ENCODE measurements at places on chromosomes 4 and X. TPM values are rescaled to one million over a fixed set of nuclear protein-coding genes. Genes with fewer than 3 reads are reported as not detected.

GRCh38 chr4:164116286-164116685 is 621.8 kb downstream of the TMA16 start:
- DNase-seq: no peak

DNA sequence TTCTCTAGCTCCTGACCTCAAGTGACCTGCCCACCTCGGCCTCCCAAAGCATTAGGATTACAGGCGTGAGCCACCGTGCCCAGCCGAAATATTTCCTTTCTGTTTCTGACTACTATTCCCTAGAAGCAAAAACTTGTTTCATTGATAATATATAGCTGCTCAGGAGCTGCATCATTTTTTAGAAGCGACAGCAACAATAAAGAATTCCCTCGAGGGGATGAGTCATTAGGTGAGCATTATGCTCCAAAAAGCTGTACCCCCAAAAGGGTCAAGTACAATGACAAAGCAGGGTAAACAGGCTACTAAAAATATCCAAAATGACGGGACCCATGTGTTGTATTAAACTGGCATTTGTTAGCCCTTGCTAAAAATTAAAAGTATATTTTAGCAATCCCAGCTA is 67.0 kb downstream of the RBM47 start:
- DNase-seq: no peak

DNA sequence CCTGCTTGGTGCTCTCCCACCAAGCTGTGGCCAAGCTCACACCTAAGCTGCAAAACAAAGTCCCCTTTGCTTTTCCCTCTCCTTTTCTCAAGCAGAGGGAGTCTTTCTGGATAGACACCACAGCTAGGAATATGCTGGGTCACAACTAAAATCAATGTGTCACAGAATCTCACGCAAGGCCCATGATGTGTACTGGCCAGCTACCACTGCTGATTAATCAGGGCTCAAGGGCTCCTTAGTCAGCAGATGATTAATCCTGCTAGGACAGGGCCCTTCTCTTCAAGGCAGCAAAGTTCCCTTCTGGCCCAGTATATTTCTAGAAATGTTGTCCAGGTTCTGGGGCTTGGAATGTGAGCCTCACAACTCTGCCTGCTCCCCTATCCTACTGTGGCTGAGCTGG is 32.0 kb upstream of the TENT5D start:
- no peak for DNase-seq

DNA sequence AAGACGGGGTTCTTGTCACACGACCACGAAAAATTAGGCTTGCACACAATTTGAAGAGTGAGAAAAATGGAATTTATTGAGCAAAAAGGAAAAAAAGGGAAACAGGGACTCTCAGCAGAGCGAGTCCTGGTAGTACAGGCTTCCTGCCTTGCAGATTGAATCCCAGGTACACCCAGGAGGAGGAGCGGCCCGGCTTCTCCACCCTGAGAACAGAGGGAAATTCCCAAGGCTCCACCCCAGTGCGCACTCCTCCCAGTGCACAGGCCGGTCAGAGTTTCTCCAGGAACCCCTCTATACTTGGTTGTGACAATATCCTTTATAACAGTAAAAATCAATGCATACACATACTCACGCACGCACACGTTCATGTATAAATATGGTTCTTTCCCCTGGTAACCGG is 22.0 kb downstream of the SLC4A4 start:
- DNase-seq: no peak

XG gene
- polyA plus RNA-seq: 0.30 TPM

PDGFRA gene
- polyA plus RNA-seq: 140 TPM

DNA sequence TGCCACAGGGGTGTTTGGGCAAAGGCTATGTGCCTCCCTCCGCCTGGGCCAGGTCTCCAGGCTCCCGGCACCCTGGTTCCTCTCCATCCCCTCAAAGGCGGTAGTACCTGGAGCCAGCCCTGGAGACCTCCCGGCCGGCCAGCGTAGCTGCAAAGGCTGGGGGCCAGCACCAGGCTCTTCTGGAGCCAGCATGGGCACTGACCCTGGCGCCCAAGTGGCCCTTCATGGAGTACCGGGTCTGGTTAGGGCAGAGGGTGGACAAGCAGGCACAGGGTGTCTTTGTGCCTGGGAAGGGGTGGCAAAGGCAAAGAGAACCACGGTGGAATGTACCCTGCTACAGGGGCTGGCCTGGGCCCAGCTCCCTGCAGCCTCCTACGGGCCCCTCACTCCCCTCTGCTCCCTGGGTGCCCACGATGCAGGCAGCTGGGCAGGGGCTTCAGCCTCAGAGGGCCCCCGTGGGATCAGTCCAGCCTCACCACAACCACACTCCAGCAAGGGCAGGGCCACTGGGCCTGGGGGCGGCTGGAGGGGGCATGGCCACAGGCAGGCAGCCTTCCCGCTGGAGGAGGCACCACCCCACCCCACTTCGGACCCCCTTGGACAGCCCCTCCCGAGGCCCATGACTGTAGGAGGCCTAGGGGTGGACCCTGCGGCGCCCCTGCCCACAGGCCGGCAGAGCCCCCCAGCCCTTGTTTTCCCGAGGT is 112.9 kb upstream of the NKX1-1 start:
- DNase-seq: no peak

DCAF16 gene
- 36.2 TPM for polyA plus RNA-seq

NAP1L3 gene
- polyA plus RNA-seq: 14.7 TPM

DNA sequence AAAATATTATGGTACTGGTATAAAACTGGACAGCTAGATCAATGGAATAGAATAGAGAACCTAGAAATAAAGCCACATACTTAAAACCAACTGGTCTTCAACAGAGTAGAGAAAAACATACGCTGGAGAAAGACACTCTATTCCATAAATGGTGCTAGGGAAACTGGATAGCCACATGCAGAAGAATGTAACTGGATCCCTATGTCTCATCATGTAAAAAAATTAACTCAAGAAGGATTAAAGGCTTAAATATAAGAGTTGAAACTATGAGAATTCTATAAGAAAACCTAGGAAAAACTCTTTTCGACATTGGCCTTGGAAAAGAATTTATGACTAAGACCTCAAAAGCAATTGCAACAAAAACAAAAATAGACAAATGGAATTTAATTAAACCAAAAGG is 114.6 kb downstream of the PCDH18 start:
- DNase-seq: no peak

SPACA5 gene
- polyA plus RNA-seq: 0.31 TPM

DNA sequence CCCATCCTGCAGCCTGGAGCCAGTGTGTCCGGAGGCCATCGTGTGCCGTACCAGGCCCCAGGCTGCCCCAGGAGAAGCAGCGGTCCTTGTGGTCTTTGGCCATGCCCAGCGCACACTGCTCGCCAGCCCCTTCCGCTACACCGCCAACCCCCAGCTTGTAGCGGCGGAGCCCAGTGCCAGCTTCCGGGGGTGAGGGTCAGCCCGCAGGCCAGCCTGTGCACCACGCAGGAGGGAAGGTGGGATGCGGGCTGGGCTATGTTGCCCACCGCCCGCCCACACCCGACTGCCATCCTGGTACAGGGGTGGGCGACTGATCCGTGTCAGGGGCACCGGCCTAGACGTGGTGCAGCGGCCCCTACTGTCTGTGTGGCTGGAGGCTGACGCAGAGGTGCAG is 7.6 kb upstream of the SRPK3 start:
- DNase-seq: no peak

F11 gene
- polyA plus RNA-seq: 3.7 TPM

GRCh38 chr4:102447413-102447812 is 53.7 kb upstream of the NFKB1 start:
- DNase-seq: no peak

WDR17 gene
- 11.1 TPM for polyA plus RNA-seq

GRCh38 chr4:102687373-102687981 is 73.3 kb downstream of the MANBA start:
- no peak for DNase-seq

DNA sequence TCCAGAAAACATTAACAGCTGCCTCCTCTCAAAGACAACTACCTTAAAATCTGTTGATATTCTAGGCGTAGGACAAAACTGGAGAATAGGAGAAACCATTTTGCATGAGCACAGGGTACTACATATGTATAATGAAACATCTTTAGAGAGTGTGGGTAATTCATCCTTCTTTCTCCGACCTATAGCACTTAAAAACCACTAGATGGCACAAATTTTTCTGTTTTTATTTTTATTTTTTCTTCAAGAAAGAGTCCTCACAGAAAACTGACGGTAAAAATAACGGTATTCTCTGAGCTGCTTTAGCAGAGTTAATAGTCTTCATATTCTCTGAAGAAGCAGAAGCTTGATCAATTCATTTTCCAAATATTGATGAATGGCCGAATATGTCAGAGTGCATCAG is 14.6 kb downstream of the SMIM31 start:
- no peak for DNase-seq

UCP1 gene
- 0.15 TPM for polyA plus RNA-seq

DNA sequence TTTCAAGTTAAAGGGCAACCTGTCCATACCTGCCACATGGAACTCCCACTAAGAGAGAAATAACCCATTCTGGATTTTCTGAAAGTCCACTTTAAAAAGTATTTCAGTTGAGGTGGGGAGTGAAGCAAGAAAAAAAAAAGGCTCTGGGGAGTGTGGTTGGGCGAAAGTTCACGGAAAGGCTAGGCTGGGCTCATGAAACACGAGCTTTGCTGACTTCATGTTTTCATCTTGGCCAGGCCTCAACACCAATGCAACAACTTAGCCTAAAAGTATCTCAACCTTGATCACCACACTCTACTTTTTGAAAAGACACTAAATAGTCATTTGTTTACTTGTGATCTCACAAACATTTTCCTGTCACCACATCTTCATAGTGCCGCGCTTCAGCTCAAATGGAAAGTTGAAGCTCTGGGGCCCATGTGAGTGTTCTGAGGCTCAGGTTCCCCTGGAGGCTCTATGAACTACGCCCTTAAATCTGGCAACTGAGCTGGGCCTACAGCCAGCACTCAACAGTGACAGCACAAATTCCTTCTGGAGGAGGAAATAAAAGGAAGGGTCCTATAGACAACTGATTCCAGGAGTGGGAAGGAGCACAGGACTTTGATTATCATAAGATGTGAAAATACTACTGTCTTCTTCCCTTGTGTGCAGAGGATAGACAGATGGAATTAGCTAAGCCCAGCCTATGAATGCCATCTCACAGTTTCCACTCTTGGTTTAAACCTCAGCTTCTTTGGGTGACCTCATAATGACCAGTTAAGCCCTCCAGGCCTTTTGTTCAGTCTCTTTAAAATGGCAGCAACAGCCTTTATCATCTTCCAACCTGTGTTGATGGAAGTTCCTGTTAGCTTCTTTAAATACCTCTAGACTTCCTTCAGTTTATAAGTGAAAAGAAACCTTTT is 5.1 kb downstream of the CD40LG start:
- DNase-seq: no peak

SHROOM2 gene
- polyA plus RNA-seq: 19.8 TPM

DNA sequence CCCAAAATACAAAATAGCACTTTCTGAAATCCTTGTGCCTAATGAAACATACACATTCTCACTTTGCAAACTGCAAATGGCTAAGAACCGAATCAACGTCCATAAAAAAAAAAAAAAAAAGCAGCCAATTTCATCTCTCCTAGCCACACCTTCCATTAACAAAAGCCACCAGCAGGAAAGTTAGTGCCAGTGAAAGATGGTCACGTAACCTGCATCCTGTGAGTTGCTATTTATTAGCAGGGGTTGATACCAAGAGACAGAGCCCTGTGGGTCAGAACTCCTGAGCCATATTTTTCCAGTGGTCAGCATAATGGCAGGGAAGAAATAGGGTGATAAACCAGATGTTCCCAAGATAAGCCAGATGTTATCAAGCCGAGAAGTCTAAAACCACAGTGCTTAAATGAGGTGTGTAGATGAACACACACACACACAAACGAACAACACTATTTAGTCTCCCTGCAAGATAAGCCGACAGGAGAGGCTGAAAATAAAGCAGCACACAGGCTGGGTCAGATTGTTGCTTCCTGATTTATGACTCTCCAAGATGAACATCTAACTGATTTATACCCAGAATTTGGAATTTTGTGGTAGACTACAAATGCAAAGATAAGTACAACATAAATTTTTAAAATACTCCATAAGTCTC is 11.5 kb downstream of the PPARGC1A start:
- DNase-seq: no peak

GRCh38 chrX:47723689-47724088 is 64.7 kb upstream of the UXT start:
- DNase-seq: no peak

WAS gene
- polyA plus RNA-seq: 4.0 TPM

PFKFB1 gene
- polyA plus RNA-seq: 0.65 TPM

DNA sequence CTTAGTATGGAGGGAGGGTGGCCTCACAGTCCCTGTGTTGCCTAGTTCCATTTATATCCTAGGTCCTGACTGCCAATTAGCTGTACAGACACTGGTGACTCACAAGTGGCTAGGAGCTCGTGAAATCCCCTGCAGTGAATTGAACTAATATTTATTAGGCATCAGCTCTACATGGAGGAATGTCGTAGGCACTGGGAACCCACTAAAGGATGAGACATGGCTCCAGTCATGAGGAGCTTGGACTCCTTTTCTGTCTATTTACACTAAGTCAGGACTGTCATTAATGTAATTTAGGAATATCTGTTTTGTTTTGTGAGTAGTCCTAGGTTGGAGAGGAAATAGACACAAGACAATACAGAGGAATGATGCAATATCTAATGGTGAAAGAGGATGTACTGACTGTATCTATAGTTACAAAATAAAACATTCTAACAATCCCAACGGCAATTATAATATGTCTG is 67.7 kb downstream of the MID1IP1 start:
- no peak for DNase-seq

Measured in renal pelvis (tissue), 12 donors.